ENCODE measurements at places on chromosomes 5 and 9.

DNA sequence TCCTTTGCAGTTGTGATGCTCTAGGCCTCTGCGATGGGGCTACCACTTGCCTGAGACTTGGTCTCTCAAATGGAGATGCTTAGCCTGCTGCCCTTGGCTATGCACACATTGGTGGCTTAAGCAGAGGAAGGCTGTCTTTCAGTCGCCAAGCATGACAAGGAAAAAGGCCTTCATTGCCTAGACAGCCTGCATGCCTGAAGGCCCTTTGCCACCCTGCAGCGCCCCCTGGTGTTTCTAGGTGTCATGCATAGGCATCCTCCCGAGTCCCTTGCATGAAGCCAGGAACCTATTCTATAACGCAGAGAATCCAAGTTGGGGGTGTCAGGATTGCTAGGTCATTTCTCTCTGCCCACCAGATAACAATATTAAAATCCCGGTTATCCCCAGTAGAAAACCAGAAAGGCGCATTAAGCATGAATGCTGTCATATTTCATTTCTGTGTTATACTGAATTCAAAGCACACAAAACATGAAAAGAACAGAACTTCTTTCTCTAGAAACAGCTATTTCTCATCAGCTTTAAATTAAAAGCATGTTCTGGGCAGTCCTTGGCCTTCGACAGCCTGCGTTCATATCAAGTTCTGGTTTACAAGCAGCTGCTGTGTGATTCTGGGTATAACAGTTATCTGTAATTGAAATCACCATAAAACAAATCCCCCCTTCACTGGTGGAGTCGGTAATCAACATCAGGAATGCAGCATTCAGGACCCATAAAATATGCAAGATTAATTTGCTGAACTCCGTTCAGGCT, 59.7 kb upstream of the TRPC7 start:
- DNase-seq, result peak; percentile 54

DNA sequence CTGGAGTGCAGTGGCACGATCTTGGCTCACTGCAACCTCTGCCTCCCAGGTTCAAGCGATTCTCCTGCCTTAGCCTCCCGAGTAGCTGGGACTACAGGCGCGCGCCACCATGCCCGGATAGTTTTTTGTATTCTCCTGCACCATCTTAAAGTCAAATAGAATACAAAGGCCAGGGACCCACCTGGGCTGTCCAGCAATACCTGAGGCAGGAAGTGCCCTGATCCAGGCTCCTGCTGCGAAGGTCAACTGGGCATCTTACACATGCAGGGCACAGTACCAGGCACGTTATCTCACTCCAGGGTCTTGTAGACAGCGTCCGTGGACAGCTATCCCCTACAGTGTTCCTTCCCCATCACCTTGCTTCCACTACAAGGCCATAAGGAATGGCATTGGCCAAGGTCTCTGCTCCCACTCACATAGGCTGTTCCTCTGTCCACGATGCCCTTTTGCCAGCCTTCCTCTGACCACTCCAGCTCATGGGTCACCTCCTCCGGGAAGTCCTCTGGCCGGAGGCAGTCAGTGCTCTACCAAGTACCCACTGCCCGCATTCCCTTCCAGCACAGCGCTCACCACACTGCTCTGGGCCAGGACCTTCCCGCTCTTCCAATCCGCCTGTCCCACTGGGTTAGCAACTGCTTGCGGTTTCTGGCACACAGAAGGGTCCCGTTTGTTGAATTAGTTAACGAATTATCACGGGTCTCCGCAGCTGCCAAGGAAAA, 978 bp downstream of the P4HA2 start:
- peak; percentile 31 for DNase-seq

- DNase-seq, result no peak
Measured at GRCh38 chr5:109612278-109612905, 77.3 kb upstream of the MAN2A1 start.

- no peak for DNase-seq
Measured at GRCh38 chr5:80010754-80011392, 19.8 kb upstream of the MTX3 start.

All from foreskin fibroblast (primary cell).